ENCODE measurements at places on chromosomes 7 and 10. TPM values are rescaled to one million over a fixed set of nuclear protein-coding genes. Genes with fewer than 3 reads are reported as not detected.
A peak's percentile ranks its signal among the peaks of the same experiment; 100 is the strongest.

The DNAJC12 gene
- total RNA-seq: 1.9 TPM

DNA sequence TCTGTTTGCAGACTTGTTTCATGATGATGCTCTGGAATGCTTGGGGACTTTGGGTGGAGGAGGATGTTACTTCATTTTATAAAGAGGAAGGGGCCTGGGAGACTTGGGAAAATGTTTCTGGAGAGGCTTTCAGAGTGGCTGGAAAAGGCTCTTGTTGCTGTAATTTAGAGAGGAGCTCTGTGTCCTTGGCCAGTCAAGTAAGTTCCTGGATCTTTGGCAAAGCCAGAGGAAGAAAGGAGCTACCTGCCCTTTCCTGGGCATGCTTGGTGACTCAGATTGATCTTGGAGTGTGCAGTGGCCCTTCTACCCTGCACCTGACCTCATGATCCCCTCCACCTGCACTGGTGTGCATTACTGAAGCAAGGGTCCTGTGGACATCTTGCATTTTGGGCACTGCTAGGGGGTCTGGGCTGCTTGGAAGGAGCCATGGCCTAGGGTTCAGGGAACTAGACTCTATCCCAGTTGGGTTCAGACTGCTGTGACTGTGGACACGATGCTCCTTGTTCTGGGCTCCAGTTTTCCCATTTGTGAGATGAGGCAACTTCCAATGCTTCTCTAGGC lies 56.1 kb downstream of the ADCYAP1R1 start:
- no peaks in the 10 kb centered on the region for H3K36me3 ChIP-seq
- no peaks in the 10 kb centered on the region for H3K27me3 ChIP-seq
- H3K4me3 ChIP-seq: no peak overlapping the region
- DNase-seq: no peak

GRCh38 chr7:103989785-103990767 lies 618 bp upstream of the RELN start:
- peaks cover 52% of the 10 kb centered on the region for H3K27me3 ChIP-seq
- H3K36me3 ChIP-seq: no peaks in the 10 kb centered on the region
- no peak for DNase-seq
- H3K4me3 ChIP-seq: peak overlapping the region; percentile 54

GRCh38 chr7:54831046-54831643 lies 72.1 kb upstream of the SEC61G start:
- H3K36me3 ChIP-seq: no peaks in the 10 kb centered on the region
- DNase-seq: no peak
- H3K27me3 ChIP-seq: no peaks in the 10 kb centered on the region
- no peak overlapping the region for H3K4me3 ChIP-seq
- no peak overlapping the region for H3K27ac ChIP-seq
- no peaks in the 10 kb centered on the region for H3K4me1 ChIP-seq

GRCh38 chr10:107546284-107546683 lies 381.8 kb upstream of the SORCS1 start:
- DNase-seq: no peak
- H3K27me3 ChIP-seq: no peaks in the 10 kb centered on the region
- no peak overlapping the region for H3K27ac ChIP-seq
- no peak overlapping the region for H3K4me3 ChIP-seq
- no peaks in the 10 kb centered on the region for H3K4me1 ChIP-seq

The WEE2 gene
- not detected for total RNA-seq

The CYP2W1 gene
- total RNA-seq: not detected

DNA sequence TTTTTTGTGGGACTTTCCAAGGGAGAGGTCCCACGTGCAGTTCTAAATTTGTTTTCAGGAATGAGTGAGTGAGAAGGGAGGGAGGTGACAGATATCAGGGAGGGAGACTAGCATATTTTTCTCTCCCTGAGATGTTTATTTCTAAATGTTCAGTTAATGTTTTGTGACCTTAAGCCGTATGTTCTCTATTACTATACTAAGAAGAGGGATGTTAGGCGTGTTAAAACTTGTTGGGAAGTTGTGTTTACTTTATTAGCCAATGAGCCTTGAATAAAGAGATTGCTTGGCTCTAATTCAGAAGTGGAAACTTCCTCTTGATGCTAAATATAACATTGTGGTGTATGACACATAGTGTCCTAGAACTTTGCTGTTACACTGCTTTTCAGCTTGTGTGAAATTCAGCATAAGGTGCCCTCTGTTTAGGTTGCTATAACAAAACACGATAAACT lies 37.3 kb downstream of the DNAH11 start:
- no peak overlapping the region for H3K27ac ChIP-seq
- no peaks in the 10 kb centered on the region for H3K36me3 ChIP-seq
- no peak overlapping the region for H3K4me3 ChIP-seq
- no peaks in the 10 kb centered on the region for H3K27me3 ChIP-seq
- H3K4me1 ChIP-seq: no peaks in the 10 kb centered on the region
- no peak for DNase-seq

DNA sequence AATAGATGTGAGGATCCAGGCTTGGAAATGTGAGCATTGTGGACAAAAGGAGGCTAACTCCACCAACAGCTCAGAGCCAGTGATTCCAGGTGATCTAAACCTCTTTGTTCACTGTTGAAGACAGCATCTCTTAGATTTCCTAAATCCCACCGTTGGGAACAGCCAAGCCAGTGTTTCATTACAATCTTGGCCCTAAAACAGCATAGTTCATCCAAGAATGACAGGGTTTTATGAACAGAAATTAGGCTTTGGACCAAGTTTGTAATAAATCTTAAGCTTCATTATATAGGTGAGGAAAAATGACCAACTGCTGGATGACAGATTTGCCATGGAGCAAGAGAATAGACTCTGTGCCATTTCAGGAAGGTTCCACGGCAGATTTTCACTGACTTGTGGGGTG lies 65.8 kb downstream of the MTURN start:
- H3K27ac ChIP-seq: no peak overlapping the region
- H3K4me3 ChIP-seq: no peak overlapping the region
- H3K4me1 ChIP-seq: no peaks in the 10 kb centered on the region
- no peaks in the 10 kb centered on the region for H3K27me3 ChIP-seq
- H3K36me3 ChIP-seq: no peaks in the 10 kb centered on the region

The ADAP1 gene
- total RNA-seq: 12.4 TPM

- no peak overlapping the region for H3K27ac ChIP-seq
- no peak overlapping the region for H3K4me3 ChIP-seq
- H3K4me1 ChIP-seq: no peaks in the 10 kb centered on the region
- DNase-seq: no peak
- H3K27me3 ChIP-seq: no peaks in the 10 kb centered on the region
- no peaks in the 10 kb centered on the region for H3K36me3 ChIP-seq
Observed at GRCh38 chr7:7496311-7496710, 39.4 kb downstream of the COL28A1 start.

The SHH gene
- not detected for total RNA-seq

DNA sequence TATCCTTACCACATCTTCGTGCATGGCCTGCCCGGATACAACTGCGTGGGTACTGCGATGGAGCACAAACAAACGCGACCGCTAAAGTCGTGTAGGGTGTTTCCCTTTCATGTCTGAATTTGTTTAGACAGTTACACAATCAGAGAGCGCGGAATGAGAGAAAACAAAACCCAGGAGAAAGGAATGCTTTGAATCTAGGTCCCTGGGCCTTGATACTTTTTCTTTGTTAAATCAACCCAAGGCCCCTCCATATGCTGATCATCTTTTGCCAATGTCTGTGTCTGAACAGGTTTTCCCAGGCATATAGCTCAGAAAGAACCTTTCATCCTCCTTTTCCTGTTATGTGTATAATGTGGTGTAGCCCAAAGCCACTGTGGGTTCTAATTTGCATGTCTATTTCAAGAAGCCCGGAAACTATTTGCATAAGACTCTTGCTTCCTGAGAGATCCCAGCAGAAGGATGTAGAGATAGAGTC lies 145.8 kb downstream of the FRMD4A start:
- peaks cover 62% of the 10 kb centered on the region for H3K27me3 ChIP-seq
- peaks cover 34% of the 10 kb centered on the region for H3K4me1 ChIP-seq
- peak overlapping the region; percentile 94 for H3K27ac ChIP-seq

The PSMG3 gene
- 29.3 TPM for total RNA-seq

DNA sequence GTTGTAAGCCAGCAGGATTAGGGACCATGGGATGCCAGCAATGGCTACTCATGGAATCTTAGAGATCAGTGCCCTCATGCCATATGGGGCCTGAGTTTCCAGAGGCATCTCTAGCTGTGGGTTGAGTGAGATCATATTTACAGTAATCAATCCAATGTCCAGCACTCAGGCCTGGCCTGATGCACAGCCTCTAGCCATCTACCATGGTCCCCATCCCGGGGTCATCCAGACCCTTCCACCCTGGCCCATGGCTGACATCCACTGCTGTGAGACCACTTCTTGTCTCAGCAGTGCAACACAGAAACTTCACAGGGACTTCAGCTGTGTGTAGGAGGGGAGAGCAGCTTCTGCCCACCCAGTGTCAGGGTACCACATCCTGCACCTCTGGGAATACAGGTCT lies 6.5 kb upstream of the ADCY1 start:
- no peaks in the 10 kb centered on the region for H3K4me1 ChIP-seq
- H3K27me3 ChIP-seq: peaks cover 14% of the 10 kb centered on the region
- no peak for DNase-seq
- H3K4me3 ChIP-seq: no peak overlapping the region
- H3K27ac ChIP-seq: no peak overlapping the region

- H3K4me1 ChIP-seq: no peaks in the 10 kb centered on the region
- no peak for DNase-seq
- H3K36me3 ChIP-seq: no peaks in the 10 kb centered on the region
- H3K4me3 ChIP-seq: no peak overlapping the region
- no peak overlapping the region for H3K27ac ChIP-seq
- H3K27me3 ChIP-seq: no peaks in the 10 kb centered on the region
Observed at GRCh38 chr7:20456701-20457100, 126.0 kb downstream of the ITGB8 start.

GRCh38 chr7:27242555-27243339 lies at the start of gene EVX1:
TSS of gene EVX1 (plus strand) at chr7:27242802. CDS start at chr7:27243031, 229 bp downstream.
- DNase-seq: no peak
- peaks cover 90% of the 10 kb centered on the region for H3K27me3 ChIP-seq
- H3K4me3 ChIP-seq: peak within 1 kb of the TSS; percentile 43
- peaks cover 8% of the 10 kb centered on the region for H3K4me1 ChIP-seq
- H3K27ac ChIP-seq: no peak within 1 kb of the TSS

GRCh38 chr7:96199421-96199820 lies 122.5 kb downstream of the SLC25A13 start:
- no peaks in the 10 kb centered on the region for H3K4me1 ChIP-seq
- no peaks in the 10 kb centered on the region for H3K27me3 ChIP-seq
- H3K4me3 ChIP-seq: no peak overlapping the region
- DNase-seq: no peak
- H3K27ac ChIP-seq: no peak overlapping the region

- no peaks in the 10 kb centered on the region for H3K36me3 ChIP-seq
- DNase-seq: no peak
- H3K27ac ChIP-seq: no peak overlapping the region
- no peak overlapping the region for H3K4me3 ChIP-seq
- no peaks in the 10 kb centered on the region for H3K27me3 ChIP-seq
- no peaks in the 10 kb centered on the region for H3K4me1 ChIP-seq
Observed at GRCh38 chr7:19648791-19649190, 60.0 kb downstream of the POLR1F start.

The JAKMIP3 gene
- 0.07 TPM for total RNA-seq

DNA sequence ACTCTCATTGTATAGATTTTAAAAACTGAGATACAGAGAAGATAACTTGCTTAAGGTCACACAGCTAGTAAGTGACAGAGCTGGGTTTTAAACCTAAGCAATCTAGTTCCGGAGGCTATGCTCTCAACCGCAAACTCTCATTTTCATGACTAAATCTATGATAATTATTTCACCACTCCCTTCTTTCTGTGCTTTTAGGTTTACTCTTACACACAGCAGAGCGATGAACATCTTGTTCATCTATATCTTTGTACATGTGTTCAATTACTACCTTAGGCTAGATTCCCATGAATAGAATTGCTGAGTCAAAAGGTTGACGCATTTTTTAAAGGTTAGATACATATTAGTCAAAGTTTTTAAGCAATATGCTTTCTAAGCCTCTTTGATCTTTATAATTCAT lies 154.8 kb downstream of the CHN2 start:
- peaks cover 5% of the 10 kb centered on the region for H3K27me3 ChIP-seq
- H3K4me1 ChIP-seq: no peaks in the 10 kb centered on the region
- H3K4me3 ChIP-seq: no peak overlapping the region
- DNase-seq: no peak
- no peak overlapping the region for H3K27ac ChIP-seq

The POM121L12 gene
- not detected for total RNA-seq

DNA sequence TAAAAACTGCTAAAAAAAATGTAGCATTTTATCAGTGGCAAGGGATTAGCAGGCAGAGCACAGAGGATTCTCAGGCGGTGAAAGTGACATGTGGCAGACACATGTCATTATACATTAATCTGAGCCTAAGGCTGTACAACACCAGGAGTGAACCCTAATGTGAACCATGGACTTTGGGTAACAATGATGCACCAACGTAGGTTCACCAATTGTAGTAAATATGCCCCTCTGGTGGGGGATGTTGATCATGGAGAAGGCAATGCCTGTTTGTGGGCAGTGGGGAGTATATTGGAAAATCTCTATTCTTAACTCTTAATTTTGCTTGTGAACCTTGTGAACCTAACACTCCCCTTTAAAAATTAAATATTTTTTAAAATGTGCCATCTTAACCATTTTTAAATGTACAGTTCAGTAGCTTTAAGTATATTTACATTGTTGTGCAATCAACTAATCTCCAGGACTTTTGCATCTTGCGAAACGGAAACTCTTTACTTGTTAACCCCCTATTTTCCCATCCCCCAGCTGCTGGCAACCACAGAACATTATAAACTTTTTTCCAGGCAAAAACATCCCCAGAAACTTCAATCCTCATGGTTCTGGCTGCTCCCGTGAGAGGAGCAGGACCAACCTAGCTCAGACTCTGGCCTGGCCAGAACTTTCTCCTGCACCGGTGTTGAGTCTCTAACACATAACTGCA lies 29.9 kb downstream of the LRRC20 start:
- H3K36me3 ChIP-seq: peaks cover 3% of the 10 kb centered on the region
- DNase-seq: no peak
- H3K4me3 ChIP-seq: no peak overlapping the region
- H3K4me1 ChIP-seq: peaks cover 14% of the 10 kb centered on the region
- no peak overlapping the region for H3K27ac ChIP-seq

DNA sequence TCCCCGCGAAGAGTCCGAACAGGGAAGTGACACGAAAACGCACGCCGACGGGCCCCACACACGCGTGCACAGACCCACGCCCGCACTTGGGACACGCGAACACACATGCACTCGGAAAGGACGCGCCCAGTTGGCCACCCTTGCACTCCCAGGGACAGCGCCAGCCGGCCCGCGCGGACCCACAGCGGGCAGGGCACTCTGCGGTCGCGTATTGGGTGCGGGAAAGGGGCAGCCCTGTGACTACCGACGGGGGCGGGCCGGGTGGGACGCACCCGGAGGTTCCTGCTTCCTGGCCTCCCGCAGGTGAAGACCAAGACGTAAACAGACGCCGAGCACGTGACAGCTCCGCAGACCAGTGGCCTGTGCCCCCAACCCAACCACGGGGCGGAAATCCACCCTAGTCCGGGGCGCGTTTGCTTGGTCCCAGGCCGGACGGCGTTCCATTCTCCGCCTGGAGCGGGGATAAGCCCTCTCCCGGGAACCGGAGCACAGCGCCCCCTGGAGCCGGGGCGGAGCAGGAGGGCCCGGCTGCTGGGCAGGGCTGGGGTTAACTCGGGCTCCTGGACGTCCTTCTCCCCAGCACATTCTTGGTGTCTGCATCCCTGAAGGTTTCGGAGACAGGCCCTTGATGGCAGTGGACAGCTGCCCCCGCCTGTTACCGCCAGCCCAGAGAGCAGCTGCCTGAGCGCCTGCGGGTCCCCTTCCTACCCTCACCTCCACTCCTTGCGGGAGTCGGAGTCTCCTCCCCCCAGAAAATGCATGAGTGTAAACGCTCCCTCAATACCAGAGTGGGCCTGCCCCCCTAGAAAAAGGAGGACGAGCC lies 2.0 kb upstream of the LZTS2 start:
- H3K27me3 ChIP-seq: peaks cover 2% of the 10 kb centered on the region
- peaks cover 2% of the 10 kb centered on the region for H3K36me3 ChIP-seq
- H3K4me3 ChIP-seq: peak overlapping the region; percentile 80
- H3K4me1 ChIP-seq: peaks cover 27% of the 10 kb centered on the region
- H3K27ac ChIP-seq: peak overlapping the region; percentile 95
- peak; percentile 69 for DNase-seq

The SNX10 gene
- 28.1 TPM for total RNA-seq

Measured in activated CD4-positive, alpha-beta T cell treated with anti-CD3 and anti-CD28 coated beads, Interleukin-2, amount 10 ng/mL, durations not matched to agents 7 days and 5 days (primary cell).